ENCODE measurements at places on chromosomes 4 and X.

DNA sequence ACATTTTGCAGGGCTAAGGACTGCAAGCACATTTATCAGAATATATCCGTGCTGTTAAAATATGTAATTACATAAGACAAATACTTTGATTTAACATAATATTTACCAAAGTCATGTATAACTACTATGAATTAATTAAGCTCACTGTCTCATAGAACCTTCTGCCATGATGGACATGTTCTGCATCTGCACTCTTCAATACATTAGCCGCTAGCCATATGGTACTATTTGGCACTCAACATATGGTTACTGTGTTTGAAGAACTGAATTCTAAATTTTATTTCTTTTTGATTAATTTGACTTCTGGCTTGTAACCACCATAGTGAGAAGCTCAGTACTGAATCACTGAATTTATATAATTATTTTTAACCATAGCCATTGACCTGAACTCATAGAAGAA, 427.0 kb upstream of the TRAM1L1 start:
- DNase-seq, result no peak

GRCh38 chr4:1465173-1466033, 59.2 kb upstream of the NKX1-1 start:
- no peak for DNase-seq

DNA sequence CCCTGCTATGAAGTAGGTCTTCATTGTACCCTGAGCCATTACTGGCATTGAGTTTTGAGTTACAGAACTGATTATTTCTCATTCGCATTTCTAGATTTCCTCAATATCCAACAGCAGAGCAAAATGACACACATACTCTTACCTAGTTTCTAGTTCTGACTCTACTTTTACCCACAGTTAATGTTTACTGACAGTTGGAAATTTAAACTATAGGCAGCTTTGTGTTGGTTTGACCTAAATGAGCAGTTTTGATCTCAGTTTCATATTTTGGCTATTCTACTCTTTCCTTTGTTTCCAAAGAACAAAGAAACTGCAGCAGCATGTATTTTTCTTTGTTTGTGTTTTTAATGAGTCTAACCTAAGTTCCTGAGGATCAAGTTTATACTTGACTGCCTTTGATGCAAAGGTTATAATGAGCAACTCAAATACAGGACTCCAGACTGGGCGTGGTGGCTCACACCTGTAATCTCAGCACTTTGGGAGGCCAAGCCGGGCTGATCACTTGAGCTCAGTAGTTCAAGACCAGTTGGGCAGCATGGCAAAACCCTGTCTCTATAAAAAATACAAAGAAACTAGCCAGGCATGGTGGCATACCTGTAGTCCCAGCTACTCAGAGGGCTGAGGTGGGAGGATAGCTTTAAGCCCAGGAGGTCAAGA, 30.4 kb downstream of the TXK start:
- no peak for DNase-seq

DNA sequence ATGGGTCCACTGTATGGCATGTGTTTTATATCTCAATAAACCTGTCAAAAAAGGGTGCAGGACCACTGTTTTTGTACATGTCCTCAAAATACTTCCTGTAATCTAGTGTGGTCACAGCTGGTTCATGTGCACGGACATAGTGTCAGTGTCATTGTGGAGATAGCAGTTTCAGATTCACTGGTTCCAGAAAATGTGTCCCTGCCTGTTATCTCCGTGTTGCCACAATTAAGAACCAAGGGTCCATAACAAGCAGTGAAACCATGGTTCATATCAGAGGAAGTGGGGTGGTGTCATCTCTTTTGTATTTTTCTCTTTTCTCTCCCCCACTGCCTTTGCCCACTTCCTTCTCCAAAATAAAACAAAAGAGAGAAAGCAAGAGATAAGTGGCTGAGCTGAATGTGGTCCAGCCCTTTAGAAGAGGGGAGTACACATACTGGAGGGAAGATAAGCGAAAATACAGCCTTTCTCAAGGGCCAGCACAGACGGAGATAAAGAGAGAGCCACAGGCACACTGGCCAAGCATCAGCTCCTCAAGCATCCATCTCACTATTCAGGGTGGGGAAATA, 51.2 kb downstream of the TBL1X start:
- DNase-seq, result no peak

GRCh38 chr4:144788469-144788868, 142.5 kb downstream of the HHIP start:
- DNase-seq, result no peak

GRCh38 chr4:150145090-150145945, 67.1 kb downstream of the DCLK2 start:
- DNase-seq, result no peak

GRCh38 chrX:97367125-97367524, 483.4 kb downstream of the RPA4 start:
- DNase-seq, result no peak

- DNase-seq, result no peak
Observed at GRCh38 chr4:151344948-151345347, 19.5 kb upstream of the SH3D19 start.

GRCh38 chr4:152805818-152806217, 26.1 kb downstream of the ARFIP1 start:
- DNase-seq, result no peak
